ENCODE measurements at places on chromosomes 5 and 9.
A peak's percentile ranks its signal among the peaks of the same experiment; 100 is the strongest.

GRCh38 chr5:38681966-38682365 lies 125.5 kb upstream of the LIFR start:
- no peak for DNase-seq

- no peak for DNase-seq
Observed at GRCh38 chr5:149313151-149313841, 32.0 kb upstream of the GRPEL2 start.

- DNase-seq, result no peak
Observed at GRCh38 chr9:21399956-21400355, 9.0 kb upstream of the IFNA8 start.

GRCh38 chr9:130940693-130941576 lies 1.9 kb upstream of the FIBCD1 start:
- DNase-seq, result no peak

DNA sequence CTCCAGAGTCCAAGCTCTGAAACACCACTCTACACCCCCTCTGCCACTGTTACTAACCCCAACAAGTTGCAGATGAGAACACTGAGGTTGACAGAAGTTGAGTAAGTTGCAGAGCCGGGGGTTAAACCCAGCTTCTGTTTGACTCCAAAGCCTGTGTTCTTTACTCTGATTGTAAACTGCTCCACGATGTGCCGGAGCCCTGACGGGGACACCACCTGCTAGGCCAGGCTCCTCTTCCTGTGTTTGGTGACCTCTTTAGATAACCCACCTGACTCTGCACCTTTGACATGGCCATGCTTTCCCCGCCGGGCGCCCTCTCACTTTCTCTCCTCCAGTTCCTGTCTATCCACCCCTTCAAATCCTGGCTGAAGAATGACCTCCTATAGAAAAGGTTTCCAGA lies 96.7 kb downstream of the PAX5 start:
- DNase-seq, result no peak

GRCh38 chr9:68844631-68845612 lies 139.9 kb downstream of the PIP5K1B start:
- DNase-seq, result peak; percentile 16

GRCh38 chr9:126734877-126735276 lies 70.0 kb upstream of the ZBTB43 start:
- no peak for DNase-seq

- no peak for DNase-seq
Observed at GRCh38 chr9:122347348-122348287, 23.2 kb upstream of the PTGS1 start.

GRCh38 chr9:33403941-33404787 lies 1.8 kb upstream of the AQP7 start:
- DNase-seq, result no peak

- DNase-seq, result peak; percentile 7
Observed at GRCh38 chr5:106876665-106877194, 794.0 kb downstream of the EFNA5 start.

GRCh38 chr9:124267271-124267807 lies 9.6 kb downstream of the NEK6 start:
- peak; percentile 73 for DNase-seq

DNA sequence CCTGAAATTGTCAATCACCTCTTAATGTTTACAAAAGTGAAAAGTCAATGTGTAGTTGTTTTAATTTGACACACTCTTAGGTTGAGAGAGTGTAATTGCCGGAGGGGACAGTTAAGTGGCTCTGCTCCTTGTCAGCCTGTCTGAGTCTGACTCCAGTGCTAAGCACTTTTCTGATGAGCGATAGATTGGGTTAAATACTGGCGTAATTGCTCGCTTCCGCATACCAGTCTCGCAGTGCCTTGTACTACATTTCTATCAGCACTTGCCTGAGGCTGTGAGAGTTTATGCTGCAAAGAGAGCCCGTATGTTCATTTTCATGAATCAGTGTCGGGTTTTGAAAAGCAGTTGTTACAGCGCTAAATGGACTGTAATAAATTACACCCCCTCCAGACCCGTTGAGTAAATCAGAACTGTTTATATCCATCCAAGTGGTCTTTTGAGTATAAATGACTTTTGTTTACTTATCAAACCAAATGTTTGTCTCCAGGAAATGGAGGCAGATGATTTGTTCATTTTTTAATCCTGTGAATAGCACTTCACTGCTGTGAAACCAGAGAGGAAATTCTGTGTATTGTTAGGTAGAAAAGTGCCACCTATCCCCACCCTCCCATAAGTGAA lies 41.0 kb upstream of the DMRT3 start:
- peak; percentile 18 for DNase-seq

DNA sequence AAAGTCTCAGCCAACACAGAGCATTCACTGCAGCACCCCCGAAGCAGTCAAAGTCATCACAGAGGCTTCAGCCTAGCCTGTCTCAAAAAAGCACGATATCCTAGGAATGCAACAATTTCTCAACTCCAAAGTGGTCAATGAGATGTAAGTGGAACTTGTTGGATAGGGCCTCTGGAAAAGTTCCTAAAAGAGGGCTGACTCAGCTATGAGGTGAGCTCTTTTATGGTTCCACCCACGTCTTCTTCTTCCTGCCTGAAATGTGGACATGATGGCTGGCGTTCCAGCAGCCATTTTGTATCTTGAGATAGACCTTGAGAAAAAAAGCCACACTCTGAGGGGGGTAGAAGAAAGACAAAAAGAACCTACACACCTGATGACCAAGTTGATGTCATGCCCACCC lies 32.5 kb upstream of the TRIO start:
- DNase-seq, result peak; percentile 93

DNA sequence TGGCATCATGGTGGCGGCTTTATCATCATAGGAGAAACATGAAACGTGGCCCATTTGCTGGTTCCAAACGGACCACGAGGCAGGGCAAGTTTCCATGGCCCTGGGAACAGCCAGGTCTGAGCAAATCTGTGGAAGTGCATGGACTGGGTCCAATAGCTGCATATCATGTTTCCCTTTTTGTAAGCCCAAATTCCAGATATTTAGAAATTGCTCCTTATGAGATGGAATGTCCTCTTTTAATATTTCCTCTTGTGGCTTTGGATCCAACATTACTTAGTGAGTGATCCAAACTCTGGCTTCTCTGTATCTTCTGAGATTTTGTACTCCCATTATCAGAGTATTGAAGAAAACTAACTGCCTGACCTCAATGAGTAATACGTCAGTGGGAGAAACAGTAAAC lies 79.8 kb upstream of the FBXL7 start:
- DNase-seq, result no peak

DNA sequence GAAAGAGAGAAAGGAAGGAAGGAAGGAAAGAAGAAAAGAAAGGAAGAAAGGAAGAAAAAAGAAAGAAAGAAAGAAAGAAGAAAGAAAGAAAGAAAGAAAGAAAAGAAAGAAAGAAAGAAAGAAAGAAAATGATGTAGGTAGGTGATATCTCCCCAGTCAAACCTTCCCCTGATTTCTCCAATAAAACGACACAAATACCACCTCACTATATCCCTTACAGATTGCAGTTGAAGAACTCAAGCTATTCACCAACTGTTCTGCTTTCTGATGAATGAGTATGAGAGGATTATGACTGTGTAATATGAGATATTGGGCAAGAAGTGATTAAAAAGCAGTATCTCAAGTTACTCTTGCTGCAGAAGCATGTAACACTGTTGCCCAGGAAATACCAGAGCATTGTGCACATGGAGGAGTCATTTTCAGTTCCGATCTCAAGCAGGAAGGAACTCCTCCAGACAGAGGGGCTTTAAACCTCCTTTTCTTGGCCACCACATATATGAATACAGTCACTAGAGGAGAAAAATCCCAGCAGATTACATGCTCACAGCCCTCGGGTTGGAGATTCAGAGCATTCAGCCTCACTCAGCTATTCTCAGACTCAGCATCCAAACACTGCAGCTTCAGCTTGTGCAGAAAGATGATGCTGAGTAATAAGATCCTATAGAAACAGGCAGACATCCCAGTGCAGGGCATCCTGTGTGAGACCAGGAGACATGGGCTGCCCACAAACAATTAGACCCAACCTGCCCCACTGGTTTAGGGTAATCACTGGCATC lies 61.4 kb downstream of the UGCG start:
- DNase-seq, result peak; percentile 99

DNA sequence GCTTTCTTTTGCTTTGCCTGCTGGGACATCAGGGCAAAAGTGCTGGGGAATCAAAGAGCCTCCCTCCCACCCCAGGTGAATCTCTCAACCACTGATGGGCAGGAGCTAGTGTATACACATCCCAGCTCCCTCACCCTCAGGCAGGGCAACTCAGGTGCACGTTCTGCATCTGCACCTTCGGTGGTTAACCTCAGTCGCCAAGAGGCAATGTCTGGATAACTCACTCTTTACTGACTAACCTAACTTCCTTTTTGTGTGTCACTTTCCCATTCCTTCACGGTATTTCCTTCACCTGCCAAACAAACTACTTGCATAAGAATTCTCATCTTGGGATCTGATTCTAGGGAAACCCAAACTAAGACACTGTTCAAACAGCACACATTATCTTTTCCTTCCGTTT lies 26.3 kb downstream of the CNTFR start:
- no peak for DNase-seq

DNA sequence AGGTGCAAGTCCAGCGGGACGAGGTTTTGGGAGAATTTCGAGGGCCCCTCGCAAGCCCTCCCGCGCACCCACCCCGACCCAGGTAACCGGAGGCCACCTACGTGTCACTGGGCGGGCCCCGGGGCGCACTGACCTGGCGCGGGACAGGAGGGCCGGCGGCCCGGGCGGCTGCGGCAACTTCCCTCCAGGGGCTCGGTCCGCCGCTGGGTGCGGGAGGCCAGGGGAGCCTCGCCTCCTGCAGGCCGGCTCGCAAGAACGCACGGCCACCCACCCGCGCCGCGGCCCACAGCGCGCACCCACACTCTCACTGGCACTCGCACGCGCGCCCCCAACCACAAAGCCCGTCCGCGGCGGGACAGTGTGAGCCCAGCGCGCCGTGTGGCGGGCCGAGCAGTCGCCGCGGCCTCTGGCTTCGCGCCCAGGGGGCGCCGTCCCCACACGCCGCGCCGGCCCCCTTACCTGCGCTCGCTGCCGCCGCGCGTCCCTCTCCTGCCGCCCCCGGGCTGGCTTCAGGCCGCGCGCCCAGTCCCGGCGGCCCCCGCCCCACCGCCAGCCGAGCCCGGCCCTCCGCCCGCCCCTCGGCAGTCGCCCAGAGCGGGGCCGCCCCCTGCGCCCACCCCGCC lies 451 bp downstream of the LPAR1 start:
- DNase-seq, result peak; percentile 55

DNA sequence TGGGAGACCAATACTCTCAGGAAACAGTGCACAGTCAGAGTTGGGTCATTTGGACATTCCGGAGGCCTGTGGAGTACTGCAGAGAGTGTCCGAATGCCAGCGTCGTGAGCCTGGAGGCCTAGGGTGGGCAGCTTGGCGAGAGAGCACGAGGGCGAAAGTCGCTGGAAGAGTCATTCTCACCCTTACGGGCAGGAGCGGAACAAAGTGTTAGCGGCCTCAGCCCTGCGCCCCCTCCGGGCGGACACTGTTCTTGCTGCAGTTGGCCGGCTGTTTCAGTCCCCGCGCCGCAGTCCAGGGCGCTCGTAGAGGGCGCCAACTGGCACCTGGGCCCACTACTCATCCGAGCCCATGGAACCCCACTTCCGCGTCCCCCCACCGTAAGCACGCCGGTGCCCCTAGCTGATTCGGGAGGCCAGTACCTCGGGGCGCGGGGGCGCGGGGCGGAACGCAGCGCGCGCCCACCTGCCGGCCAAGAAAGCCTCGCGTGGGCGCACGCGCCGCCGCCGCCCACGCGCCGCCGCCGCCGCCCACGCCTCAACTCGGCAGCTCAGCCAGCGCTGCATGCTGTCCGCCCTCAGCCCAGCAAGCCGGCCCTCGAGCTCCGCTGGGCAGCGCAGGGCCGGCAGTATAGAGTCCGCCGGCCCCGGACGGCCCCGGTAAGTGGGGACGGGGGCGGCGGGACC lies 99.7 kb upstream of the CCL21 start:
- DNase-seq, result no peak

GRCh38 chr5:173997331-173997730 lies 8.4 kb downstream of the C5orf47 start:
- DNase-seq, result no peak

DNA sequence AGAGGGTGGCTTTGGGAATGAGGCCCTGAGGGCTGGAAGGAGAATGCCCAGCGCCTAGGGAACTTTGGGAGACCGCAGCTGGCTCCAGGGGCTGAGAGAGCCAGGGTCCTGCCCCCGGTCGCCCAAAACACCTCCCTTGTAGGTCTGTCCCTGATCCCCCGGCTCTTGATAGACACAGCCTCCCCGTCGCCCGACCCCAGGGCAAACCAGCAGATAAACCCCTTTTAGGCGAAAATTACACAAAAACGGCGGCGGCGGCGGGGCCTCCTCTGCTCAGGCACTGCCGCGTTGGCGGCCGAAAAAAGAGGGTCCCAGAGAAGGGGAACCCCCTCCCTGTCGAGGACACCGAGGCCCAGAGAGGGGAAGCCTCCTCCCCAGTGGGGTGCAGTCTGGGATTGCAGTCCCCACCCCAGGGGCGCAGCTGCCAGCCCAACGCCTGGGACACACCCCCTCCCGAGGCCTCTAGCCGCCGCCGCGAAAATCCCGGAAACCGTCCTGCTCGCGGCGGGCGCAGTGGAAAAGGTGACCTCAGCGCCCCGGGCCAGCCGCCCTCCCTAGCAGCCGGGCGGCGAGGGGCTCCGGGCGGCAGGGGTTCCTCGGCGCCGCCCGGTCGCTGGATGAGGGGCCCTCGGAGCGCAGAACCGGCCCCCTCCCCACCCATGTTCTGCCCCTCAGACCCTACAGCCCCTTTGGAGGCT lies 3.1 kb upstream of the BARX1 start:
- no peak for DNase-seq

GRCh38 chr9:128206484-128206883 lies 3.3 kb downstream of the DNM1 start:
- no peak for DNase-seq

- DNase-seq, result peak; percentile 55
Observed at GRCh38 chr5:76867827-76868693, 18.2 kb downstream of the S100Z start.

DNA sequence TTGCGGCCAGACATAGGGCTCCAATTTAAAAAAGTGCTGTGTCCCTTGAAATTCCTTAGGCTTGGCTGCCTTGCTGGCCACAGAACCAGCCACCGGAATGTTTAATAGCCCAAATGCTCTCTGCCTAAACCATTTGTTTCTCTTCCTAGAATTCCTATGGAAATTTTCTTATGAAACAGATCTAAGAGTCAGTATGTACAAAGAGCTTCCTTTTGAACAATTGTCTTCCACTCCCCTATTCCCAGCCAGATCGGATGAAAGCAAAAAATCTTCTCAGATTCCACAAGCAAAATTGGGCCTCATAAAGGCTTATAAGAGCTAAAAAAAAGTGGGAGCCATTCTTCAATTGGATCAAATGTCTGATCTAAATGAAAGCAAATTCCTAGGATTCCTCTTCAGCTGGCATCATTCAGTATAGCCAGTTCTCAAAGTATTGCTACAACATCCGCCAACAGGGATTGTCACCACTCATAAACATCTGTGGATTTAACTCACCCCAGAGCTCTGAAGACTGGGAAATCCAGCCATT lies 104.3 kb downstream of the CEMIP2 start:
- peak; percentile 55 for DNase-seq

GRCh38 chr5:180723936-180724335 lies 15.9 kb downstream of the OR2Y1 start:
- DNase-seq, result no peak

- DNase-seq, result peak; percentile 72
Observed at GRCh38 chr5:132971483-132972435, 8.3 kb upstream of the AFF4 start.

- no peak for DNase-seq
Observed at GRCh38 chr5:89308606-89309040, 425.6 kb upstream of the MEF2C start.

Data from fibroblast of skin of right biceps (primary cell).